ENCODE measurements at places on chromosomes 6 and 20. TPM values are rescaled to one million over a fixed set of nuclear protein-coding genes. Genes with fewer than 3 reads are reported as not detected.

The GABRR1 gene
- not detected for polyA plus RNA-seq

The FOXA2 gene
- not detected for polyA plus RNA-seq

The WDR27 gene
- polyA plus RNA-seq = 60.1 TPM

The C20orf202 gene
- polyA plus RNA-seq = not detected

The SYTL3 gene
- polyA plus RNA-seq = 0.46 TPM

The DCDC2 gene
- polyA plus RNA-seq = not detected

The SLC12A5 gene
- 2.3 TPM for polyA plus RNA-seq

- DNase-seq = no peak
- H3K4me1 ChIP-seq = peaks cover 12% of the 10 kb centered on the region
- H3K36me3 ChIP-seq = no peaks in the 10 kb centered on the region
- H3K27me3 ChIP-seq = no peaks in the 10 kb centered on the region
These were observed 17.8 kb downstream of the LRP11 start for GRCh38 chr6:149846321-149846720.

DNA sequence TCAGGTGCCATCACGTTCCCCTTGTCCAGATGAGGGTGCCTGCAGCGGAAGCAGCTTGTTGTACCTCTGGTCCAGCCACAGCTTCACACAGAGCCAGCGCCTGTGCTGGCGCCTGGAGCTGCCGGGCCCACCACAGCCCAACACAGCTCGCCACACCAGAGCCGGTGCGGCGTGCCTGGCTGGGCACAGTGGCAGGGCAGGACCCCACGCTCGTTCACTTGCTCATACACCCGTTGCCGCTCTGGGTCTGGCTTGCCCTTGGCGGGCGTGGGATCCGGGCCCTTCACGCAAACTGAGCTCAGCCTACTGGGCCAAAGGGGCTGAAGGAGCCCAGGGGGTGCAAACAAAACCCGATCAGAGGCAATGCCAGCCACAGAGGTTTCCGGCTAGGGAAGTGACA is 492.5 kb upstream of the MANEA start:
- H3K27me3 ChIP-seq = no peaks in the 10 kb centered on the region
- H3K4me1 ChIP-seq = no peaks in the 10 kb centered on the region
- no peak overlapping the region for H3K27ac ChIP-seq
- DNase-seq = no peak
- H3K4me3 ChIP-seq = no peak overlapping the region

DNA sequence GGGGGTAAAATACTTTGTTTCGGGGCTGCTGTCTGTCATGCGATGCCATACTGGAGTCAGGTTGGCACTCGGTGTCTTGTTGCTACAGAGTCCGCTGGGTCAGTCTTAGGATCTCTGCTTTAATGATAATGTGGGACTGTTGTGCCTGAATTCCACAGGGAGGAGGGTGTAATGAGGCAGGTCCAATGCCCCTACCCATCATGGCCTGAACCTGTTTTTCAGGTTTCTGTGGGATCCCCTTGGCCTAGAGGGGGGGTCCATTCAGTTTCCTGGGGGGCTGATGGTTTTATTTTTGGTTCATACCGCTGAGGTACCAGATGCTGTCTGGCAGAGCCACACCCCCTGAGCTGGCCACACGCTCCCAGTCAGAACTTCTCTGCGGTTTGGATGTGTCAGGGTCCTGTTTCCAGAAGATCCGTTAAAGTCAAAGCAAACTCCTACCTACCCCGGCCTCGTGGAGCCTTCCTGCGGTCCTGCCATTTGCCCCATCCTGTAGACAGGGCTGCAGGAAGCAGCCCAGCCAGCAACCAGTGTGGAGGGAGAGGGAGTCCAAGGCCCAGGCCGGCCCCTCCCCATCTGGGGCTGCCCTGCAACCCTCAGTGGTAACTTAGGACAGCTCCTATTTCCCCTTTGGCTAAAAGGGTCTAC is 69.7 kb downstream of the TCP11 start:
- no peaks in the 10 kb centered on the region for H3K27me3 ChIP-seq
- no peaks in the 10 kb centered on the region for H3K4me1 ChIP-seq
- no peak for DNase-seq
- no peak overlapping the region for H3K4me3 ChIP-seq

DNA sequence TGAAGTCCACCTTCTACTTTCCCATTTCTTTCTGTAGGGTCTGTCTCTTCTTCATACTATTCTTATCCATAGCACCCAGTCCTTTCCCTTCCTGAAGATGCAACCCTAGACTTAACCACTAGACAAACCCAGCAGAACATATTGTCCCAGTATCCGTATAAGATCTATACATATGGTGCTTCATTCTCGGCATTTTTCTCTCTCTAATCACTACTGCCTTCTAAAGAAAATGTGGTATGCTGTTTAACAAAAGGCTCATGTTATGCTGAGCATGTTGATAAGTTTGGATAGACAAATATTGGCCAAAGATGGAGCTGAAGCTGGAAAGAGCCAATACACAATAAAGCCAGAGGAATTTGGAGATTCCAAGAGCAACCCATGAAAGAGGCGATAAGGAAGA is 212.6 kb downstream of the MAFB start:
- no peaks in the 10 kb centered on the region for H3K36me3 ChIP-seq
- H3K4me1 ChIP-seq = no peaks in the 10 kb centered on the region
- H3K27me3 ChIP-seq = no peaks in the 10 kb centered on the region

DNA sequence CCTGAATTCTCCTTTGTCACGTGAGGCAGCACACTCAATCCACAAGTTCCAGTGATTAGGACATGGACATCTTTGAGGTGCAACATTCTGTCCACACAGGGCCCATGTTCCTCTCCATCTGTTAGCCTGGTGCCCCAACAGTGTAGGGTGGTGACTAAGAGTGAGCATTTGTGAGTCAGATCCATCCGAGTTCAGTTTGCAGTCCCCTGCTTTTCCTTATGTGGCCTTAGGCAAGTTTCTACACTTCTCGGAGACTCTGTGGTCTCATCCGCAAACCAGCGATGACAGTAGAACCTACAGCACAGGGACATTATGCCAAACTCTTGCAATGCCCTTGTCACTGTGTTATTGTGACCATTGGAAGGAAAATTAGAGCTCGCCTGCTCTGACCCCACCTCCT is 178.7 kb upstream of the CDH4 start:
- no peak for DNase-seq
- no peak overlapping the region for H3K27ac ChIP-seq
- no peak overlapping the region for H3K4me3 ChIP-seq
- no peaks in the 10 kb centered on the region for H3K27me3 ChIP-seq

GRCh38 chr6:107806691-107807090 is 17.4 kb downstream of the SCML4 start:
- no peak overlapping the region for H3K4me3 ChIP-seq
- no peak for DNase-seq
- no peaks in the 10 kb centered on the region for H3K4me1 ChIP-seq
- no peak overlapping the region for H3K27ac ChIP-seq

DNA sequence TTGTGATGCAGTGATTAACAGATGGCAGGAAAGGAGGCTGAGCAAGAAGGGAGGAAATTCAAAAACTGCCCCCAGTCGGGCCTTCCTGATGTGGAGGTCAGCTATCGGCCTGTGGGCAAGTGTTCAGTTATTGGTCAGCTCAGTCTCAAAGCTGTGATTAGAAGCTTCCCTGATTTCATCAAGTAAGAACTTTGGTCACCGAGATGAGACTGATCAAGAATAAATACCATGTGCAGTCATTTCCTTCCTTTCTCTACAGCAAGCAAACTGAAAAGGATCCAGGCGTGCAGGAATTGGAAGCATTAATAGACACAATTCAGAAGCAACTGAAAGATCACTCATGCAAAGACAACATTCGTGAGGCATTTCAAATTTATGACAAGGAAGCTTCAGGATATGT is 69.7 kb downstream of the EFHC1 start:
- peaks cover 35% of the 10 kb centered on the region for H3K4me1 ChIP-seq
- no peaks in the 10 kb centered on the region for H3K36me3 ChIP-seq
- no peaks in the 10 kb centered on the region for H3K27me3 ChIP-seq
- DNase-seq = peak; percentile 80
- no peak overlapping the region for H3K4me3 ChIP-seq

GRCh38 chr6:107534571-107535141 is 44.7 kb downstream of the SOBP start:
- H3K4me3 ChIP-seq = no peak overlapping the region
- no peak overlapping the region for H3K27ac ChIP-seq
- H3K4me1 ChIP-seq = no peaks in the 10 kb centered on the region
- no peaks in the 10 kb centered on the region for H3K27me3 ChIP-seq

GRCh38 chr6:97501853-97502252 is 218.8 kb upstream of the MMS22L start:
- no peaks in the 10 kb centered on the region for H3K36me3 ChIP-seq
- no peaks in the 10 kb centered on the region for H3K27me3 ChIP-seq
- no peak for DNase-seq
- H3K4me3 ChIP-seq = no peak overlapping the region
- no peak overlapping the region for H3K27ac ChIP-seq

GRCh38 chr20:46255440-46256104 is 52.7 kb downstream of the CDH22 start:
- no peak overlapping the region for H3K4me3 ChIP-seq
- no peaks in the 10 kb centered on the region for H3K36me3 ChIP-seq
- peaks cover 10% of the 10 kb centered on the region for H3K27me3 ChIP-seq
- H3K4me1 ChIP-seq = peaks cover 5% of the 10 kb centered on the region
- peak; percentile 36 for DNase-seq
- H3K27ac ChIP-seq = no peak overlapping the region

DNA sequence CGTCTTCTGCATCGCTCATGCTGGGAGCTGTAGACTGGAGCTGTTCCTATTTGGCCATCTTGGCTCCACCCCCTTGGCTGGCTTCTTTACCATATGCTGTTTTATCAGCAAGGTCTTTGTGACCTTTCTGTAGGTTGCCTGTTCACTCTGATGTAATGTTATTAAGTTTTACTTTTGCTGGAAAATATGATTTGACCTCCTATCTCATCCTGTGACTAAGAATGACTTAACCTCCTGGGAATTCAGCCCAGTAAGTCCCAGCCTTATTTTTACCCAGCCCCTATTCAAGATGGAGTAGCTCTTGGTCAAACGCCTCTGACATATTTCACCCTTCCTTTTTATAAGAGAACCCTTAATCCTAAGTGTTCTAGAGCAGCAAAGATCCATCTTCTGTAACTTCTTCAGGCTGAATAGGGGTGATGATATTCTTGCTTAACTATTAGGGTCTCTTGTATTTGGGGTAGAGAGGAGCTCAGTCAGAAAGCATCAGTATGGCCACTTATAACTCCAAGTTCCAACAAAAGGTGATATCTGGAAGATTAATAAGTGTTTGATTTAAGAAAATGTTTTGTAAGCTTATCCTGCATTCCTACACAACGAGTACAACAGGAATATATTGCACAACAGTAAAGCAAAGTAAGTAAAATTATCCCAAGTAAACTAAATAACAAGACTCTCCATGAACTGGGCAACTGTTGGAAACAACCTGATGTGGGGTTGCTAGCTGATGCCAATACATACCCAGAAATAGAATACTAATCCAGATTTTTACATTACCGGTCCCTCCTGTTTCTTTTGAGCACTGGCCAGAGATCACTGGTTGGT is 23.1 kb upstream of the HMGN3 start:
- no peaks in the 10 kb centered on the region for H3K27me3 ChIP-seq
- no peak overlapping the region for H3K27ac ChIP-seq
- H3K4me1 ChIP-seq = no peaks in the 10 kb centered on the region
- no peaks in the 10 kb centered on the region for H3K36me3 ChIP-seq

- peak; percentile 51 for DNase-seq
- peaks cover 4% of the 10 kb centered on the region for H3K27me3 ChIP-seq
- H3K36me3 ChIP-seq = no peaks in the 10 kb centered on the region
- H3K4me1 ChIP-seq = peaks cover 21% of the 10 kb centered on the region
These were observed 610 bp downstream of the PSORS1C1 start for GRCh38 chr6:31114970-31115849.

Measured in endothelial cell of umbilical vein (primary cell).